ENCODE measurements at places on chromosomes 3 and 15. TPM values are rescaled to one million over a fixed set of nuclear protein-coding genes. Genes with fewer than 3 reads are reported as not detected.

PCBP4 gene
- total RNA-seq: 34.2 TPM

GRCh38 chr15:64284042-64284441 is 71.9 kb downstream of the CSNK1G1 start:
- no peak overlapping the region for H3K27ac ChIP-seq
- no peak for DNase-seq
- H3K4me3 ChIP-seq: no peak overlapping the region
- no peaks in the 10 kb centered on the region for H3K27me3 ChIP-seq
- H3K4me1 ChIP-seq: peaks cover 2% of the 10 kb centered on the region
- peaks cover 12% of the 10 kb centered on the region for H3K36me3 ChIP-seq

DNA sequence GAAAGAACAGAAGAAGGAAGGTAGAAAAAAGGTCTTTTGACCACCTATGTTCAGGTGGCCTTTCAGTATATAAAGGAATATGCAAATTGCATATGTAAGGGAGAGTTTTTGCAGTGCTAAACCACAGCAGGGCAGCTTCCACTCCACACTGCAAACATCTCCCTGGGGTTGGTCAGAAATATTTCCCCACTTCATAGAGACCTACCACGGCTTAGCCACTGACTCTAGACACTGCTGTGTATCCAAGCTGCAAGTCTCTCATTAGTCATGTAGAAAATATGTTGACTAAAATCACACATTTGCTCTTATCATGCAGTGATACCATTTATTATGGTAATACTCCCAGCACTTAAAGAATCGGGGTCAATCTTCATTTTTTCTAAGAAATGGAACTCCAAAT is 214.9 kb upstream of the NR2F2 start:
- no peak for DNase-seq
- no peak overlapping the region for H3K4me3 ChIP-seq
- no peaks in the 10 kb centered on the region for H3K27me3 ChIP-seq
- H3K36me3 ChIP-seq: no peaks in the 10 kb centered on the region

- H3K4me3 ChIP-seq: no peak overlapping the region
- DNase-seq: no peak
- peaks cover 12% of the 10 kb centered on the region for H3K27me3 ChIP-seq
These were observed 108.4 kb downstream of the TMCO5A start for GRCh38 chr15:38042707-38043445.
